Fibroblast of the aortic adventitia (primary cell): ENCODE measurements at places on chromosomes 16 and 17.

GRCh38 chr17:48589831-48590606, at the start of gene HOXB3:
HOXB3 (minus strand) TSS chr17:48590241; CDS start chr17:48552474, 37,767 bp downstream.
- DNase-seq = no peak

DNA sequence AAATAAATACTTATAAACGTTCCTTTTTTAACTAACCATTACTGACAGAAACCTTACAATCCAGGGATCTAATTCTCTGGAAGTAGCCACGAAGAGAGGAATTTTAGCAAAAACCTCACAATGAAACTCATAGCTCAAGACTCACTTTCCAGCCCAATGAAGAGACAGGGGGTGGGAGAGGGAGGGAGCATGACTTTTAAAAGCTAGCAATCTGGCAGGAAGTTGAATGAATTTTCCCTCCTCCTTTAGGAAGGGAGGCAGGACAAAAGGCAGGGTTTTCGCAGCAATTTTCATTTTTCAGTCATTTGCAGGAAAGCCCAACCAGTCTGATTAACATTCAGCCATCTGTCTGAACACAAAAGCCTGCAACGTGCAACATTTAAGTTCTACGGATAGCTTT, 381.5 kb upstream of the PSMD7 start:
- no peak for DNase-seq

DNA sequence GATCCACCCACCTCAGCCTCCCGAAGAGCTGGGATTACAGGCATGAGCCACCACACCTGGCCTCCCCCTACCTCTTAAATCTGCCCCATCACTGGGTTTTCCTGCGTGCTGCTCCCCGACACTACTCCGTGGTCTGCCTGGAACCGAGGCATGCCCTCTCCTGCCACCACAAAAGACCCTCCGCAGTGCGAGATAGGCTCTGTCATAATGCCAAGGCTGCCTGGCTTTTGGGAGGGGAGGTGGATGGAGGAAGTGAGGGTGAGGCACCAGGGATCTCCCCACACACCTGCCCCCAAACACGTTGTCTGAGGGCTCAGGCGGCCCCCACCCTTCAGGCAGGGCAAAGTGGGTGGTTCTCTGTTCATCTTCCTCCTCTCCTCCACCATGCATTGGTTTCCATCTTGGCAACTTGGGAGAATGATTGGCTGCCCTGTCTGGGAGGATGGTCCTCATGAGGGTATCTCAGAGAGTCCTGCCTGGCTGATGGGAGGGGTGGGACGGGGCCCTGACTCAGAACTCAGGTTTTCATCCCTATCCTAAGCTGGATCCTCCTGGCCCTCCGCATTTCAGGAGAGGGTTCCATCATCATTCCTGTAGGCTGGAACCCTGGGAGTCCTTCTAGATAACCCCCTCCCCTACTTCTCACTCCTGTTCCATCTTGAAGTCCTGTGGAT, 23.2 kb downstream of the IGFBP4 start:
- DNase-seq = no peak

- no peak for DNase-seq
These were observed 72.6 kb downstream of the MGAT5B start for GRCh38 chr17:76940738-76941350.

DNA sequence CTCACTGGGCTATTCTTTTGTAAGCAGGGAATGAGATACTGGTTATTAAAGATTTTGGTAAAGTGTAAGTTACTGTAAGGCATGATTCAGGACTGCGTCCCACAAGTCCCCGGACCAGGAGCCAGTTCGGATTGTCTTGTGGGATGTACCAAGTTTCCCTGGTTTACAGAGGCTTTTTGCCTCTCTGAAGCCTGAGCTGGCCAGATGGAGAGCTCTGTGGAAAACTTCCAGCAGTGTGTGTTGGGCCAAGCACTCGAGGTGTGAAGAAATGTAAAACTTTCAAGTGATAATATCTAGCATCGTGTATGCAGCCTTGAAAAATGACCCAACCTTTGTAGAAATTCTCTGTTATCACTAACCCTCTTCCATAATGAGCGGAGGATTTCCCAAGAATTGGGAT, 2.4 kb downstream of the EPN2 start:
- peak; percentile 50 for DNase-seq

DNA sequence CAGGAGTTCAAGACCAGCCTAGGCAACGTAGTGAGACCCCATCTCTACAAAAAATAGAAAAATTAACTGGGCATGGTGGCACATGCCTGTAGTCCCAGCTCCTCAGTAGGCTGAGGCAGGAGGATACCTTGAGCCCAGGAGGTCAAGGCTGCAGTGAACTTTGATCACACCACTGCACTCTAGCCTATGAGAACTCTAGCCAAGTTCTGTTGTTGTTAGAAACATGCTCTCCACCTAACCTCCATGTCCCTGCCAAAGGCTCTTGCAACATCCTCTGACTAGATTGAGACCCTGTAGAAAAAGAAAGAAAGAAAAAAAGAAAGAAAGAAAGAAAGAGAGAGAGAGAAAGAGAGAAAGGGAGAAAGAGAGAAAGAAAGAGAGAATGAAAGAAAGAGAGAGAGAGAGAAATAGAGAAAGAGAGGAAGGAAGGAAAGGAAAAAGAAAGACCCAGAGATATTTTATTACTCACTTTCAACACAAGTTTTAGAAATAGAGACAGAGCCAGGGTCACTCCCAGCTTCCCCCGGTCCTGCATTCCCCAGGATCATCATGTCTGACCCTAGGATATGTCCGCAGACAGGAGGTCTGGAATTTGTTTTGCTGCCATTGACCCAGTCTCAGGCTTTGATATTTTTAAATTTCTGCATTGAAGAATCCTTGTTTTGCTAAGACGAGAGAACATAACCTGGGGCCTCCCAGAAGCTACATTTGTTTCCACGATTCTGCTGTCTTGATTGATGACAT, 376.5 kb upstream of the CDH5 start:
- peak; percentile 37 for DNase-seq

DNA sequence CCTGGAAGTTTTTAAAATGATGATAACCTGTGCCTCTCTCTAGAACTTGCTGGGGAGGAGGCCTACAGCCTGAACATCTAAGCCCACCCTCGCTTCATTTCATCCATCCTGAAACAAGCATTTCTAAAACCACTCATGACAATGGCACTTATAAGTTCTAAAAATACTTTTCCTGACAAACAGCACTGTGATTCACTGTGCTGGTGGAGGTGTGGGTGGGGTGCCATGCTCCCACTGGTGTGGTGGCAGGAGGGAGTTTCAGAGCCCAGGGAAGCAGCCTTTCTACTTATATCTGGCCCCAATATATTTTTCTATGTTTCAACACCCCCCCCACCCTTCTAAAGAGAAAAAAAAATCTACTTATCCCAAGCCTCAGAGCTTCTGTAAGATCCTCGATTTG, 52.6 kb downstream of the RAB11FIP4 start:
- peak; percentile 42 for DNase-seq
